ENCODE measurements at places on chromosomes 6 and 20. TPM values are rescaled to one million over a fixed set of nuclear protein-coding genes. Genes with fewer than 3 reads are reported as not detected.

Gene SCRT2
- total RNA-seq: not detected

Gene NKAIN2
- total RNA-seq: not detected

DNA sequence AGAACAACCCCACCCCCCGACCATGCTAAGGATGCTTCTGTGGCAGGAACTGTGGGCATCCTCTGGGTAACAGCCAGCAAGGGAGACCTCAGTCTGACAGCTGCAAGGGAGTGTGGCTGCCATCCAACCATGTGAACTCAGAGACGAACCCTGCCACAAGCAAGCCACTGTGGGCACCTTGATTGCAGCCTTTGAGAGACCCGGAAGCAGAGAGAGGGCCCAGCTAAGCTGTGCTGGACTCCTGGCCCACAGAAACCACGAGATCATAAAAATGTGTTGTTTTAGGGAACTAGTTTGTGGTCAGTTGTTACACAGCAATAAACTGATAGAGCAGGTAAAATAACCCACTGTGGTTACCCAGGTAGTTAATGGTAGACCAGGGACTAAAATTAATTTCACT is 414.6 kb downstream of the CDH26 start:
- DNase-seq: no peak

Gene PPP1R3G
- total RNA-seq: 0.40 TPM

GRCh38 chr20:46438156-46438750 is 31.8 kb upstream of the ELMO2 start:
- no peak for DNase-seq

Gene ZNF334
- total RNA-seq: 1.9 TPM

- DNase-seq: no peak
These were observed 76.1 kb downstream of the GINS1 start for GRCh38 chr20:25483431-25484132.

Gene SLC22A3
- 34.5 TPM for total RNA-seq

GRCh38 chr6:124432620-124433019 is 529.6 kb upstream of the RNF217 start:
- no peak for DNase-seq

Gene PHACTR2
- total RNA-seq: 20.0 TPM

Gene TPBG
- 1.0 TPM for total RNA-seq

GRCh38 chr20:40931410-40932044 is 97.1 kb upstream of the TOP1 start:
- no peak for DNase-seq

GRCh38 chr6:133701633-133702331 is 187.1 kb upstream of the TCF21 start:
- DNase-seq: no peak

DNA sequence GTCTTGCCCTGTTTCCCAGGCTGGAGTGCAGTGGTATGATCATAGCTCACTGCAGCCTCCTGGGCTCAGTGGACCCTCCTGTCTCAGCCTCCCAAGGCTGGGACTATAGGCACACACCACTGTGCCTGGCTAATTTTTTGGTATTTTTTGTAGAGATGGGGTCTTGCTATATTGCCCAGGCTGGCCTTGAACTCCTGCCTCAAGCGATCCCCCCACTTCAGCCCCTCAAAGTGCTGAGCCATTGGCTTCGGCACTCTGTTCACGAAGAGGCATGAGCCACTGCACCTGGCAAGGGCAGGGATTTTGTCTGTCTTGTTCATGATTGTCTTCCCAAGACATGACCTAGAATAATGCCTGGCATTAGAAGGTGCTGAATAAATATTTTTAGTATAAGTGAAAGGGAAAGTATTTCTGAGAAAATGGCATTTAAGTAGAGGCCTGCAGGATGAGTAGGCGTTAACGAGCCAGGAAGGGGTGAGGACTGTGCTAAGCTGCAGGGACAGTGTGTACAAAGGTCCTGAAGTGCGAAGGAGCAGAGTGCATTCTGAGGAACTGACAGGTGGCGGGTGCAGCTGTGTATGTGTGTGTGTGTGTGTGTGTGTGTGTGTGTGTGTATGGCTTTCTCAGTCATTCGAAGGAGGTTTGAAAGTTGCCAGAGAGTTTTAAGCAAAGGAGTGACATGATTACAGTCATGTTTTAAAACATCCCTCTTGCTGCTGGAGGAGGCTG is 43.0 kb downstream of the VEGFA start:
- DNase-seq: no peak

Gene CST4
- not detected for total RNA-seq

GRCh38 chr6:81929828-81930227 is 177.3 kb upstream of the TENT5A start:
- no peak for DNase-seq

Gene RBM12
- total RNA-seq: 19.3 TPM

Gene DNPH1
- 80.4 TPM for total RNA-seq

Gene FBXL4
- total RNA-seq: 10.5 TPM

- no peak for DNase-seq
These were observed 14.0 kb upstream of the KCNK15 start for GRCh38 chr20:44731657-44732056.

Data from left lobe of liver (tissue), 2 donors.